Esophagus squamous epithelium (tissue), 5 donors: ENCODE measurements at places on chromosomes 11 and 22.

DNA sequence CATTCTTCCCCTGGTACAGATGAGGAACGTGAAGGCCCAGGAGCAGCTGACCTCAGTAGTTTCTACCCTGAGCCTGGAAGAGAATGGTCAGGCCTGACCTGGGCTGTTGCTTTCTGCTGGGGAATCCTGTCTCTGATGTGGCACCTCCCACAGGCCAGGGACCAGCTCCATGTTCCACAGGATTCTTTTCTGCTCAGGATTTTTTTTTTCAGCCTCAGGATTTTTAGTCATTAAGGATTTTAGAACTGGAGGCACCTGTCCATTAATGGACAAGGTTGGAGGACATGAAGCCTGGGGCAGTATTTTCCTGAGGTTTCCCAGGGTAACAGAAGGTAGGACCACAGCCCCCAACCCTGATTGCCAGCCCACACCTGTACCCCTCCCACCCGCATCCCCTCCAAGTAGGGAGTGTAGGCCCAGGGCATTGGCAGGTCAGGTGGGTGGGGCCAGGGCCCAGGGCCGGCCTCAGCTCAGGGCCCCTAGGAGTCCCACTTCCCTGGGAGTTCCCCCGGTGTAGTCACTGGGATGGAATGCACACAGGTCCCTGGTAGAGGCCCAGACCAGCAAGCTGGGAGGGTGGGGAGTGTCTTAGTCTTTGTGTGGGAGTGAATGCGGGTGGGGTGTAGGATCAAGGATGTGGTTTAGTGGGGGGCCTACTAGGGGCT is 16.1 kb downstream of the BIK start:
- no peak for DNase-seq
- H3K27me3 ChIP-seq, result no peaks in the 10 kb centered on the region
- peaks cover 12% of the 10 kb centered on the region for H3K36me3 ChIP-seq
- H3K4me3 ChIP-seq, result no peak overlapping the region
- H3K4me1 ChIP-seq, result peaks cover 24% of the 10 kb centered on the region

DNA sequence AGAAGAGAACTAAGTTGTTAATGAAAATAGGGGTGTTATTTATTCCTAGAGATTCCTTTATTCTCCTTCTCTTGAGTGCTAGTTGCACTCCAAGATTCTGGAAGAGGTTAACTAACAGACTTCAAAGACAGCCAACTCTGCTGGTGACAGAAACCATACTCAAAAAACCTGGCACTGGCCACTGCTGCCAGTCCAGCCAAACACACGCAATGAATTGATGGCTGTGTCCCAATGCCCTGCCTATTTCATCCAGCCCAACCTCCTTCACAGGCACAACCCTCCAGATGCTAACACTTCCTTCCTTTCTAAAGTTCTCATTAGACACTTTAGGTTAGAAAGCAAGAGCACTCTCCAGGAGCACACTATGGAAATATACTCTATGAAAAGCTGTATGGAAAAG is 150.8 kb upstream of the C11orf58 start:
- no peak overlapping the region for H3K4me3 ChIP-seq
- H3K4me1 ChIP-seq, result no peaks in the 10 kb centered on the region
- no peaks in the 10 kb centered on the region for H3K36me3 ChIP-seq
- H3K27ac ChIP-seq, result no peak overlapping the region
- DNase-seq, result no peak

DNA sequence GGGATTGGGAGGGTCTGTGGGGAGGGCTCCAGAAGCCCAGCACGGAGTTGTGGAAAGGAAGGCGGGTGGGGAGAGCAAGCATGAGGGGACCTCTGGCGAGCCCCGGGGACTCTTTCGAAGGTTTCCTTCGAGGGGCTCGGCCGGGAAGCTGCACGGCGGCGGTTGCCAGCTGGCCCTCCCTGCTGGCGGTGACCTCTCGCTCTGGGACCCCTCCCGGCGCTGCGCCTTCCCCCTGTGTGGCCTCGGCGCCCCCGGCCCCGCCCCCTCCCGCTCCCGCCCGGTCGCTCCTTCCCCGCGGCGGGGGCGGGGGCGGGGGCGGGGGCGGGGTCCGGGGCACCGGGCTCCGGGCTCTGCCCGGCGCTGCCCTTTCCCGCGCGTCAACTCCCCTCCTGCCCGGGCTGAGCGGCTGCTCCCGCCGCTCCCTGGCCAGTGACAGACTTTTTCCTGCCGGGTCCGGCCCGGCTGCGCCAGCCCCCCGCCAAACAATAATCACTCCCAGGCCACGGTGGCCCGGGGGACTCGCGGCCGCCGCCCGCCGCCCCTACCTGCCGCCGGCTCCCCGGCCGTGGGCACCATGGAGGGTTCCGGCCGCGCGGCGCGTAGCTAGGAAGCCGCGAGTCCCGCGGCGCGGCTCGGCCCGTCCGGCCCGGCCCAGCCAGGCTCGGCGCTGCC is 941 bp downstream of the CLCF1 start:
- H3K4me3 ChIP-seq, result peak overlapping the region; percentile 65
- peak overlapping the region; percentile 98 for H3K27ac ChIP-seq
- peaks cover 46% of the 10 kb centered on the region for H3K4me1 ChIP-seq
- H3K27me3 ChIP-seq, result no peaks in the 10 kb centered on the region

DNA sequence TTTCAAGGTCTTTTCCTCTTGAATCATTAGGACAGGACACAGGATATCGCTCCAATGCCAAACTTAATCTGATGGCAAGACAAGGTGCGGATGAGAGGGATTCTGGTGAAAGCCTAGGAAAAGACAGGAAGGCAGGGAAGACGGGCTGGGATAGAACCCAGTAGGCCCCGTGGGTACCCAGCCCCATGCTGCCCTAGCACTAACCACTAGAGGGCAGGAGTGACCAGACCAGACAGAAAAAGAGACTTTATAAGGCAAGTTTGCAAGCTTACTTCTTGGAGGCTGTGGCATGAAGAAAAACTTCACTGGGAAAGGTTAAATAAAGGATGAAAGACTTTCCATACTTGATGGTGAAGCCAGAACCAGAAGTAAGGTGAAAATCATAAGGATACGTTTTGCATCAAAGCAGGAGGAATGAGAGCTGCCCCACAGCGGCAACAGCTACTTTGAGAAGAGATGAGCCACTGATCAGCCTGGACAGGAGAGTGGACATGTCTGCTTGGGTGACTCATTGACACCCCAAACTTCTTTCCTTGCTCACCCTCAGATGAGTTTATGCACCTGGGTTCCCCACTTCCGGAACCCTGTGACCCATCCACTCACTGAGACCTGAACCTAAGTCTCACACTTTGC is 39.8 kb downstream of the SYN3 start:
- H3K36me3 ChIP-seq, result no peaks in the 10 kb centered on the region
- no peak overlapping the region for H3K4me3 ChIP-seq
- H3K27ac ChIP-seq, result no peak overlapping the region
- no peak for DNase-seq

- H3K4me3 ChIP-seq, result peak overlapping the region; percentile 6
- peaks cover 74% of the 10 kb centered on the region for H3K4me1 ChIP-seq
- no peak for DNase-seq
- H3K36me3 ChIP-seq, result no peaks in the 10 kb centered on the region
These were observed 3.9 kb downstream of the MAML2 start for GRCh38 chr11:96338910-96339705.

GRCh38 chr11:65879617-65880016 is at the start of gene CTSW:
Gene CTSW, plus strand, starts transcription at chr11:65879837. Its CDS starts 18 bp downstream, at chr11:65879855.
- H3K36me3 ChIP-seq, result peaks cover 8% of the 10 kb centered on the region
- no peak for DNase-seq
- H3K27ac ChIP-seq, result no peak within 1 kb of the TSS
- H3K27me3 ChIP-seq, result no peaks in the 10 kb centered on the region

- no peak overlapping the region for H3K4me3 ChIP-seq
- H3K27ac ChIP-seq, result no peak overlapping the region
- DNase-seq, result no peak
These were observed 195.8 kb downstream of the MAML2 start for GRCh38 chr11:96147186-96147585.

GRCh38 chr11:19810852-19811251 is 98.2 kb downstream of the NAV2 start:
- no peak for DNase-seq
- no peaks in the 10 kb centered on the region for H3K27me3 ChIP-seq
- H3K36me3 ChIP-seq, result no peaks in the 10 kb centered on the region
- H3K27ac ChIP-seq, result no peak overlapping the region
- H3K4me1 ChIP-seq, result no peaks in the 10 kb centered on the region

DNA sequence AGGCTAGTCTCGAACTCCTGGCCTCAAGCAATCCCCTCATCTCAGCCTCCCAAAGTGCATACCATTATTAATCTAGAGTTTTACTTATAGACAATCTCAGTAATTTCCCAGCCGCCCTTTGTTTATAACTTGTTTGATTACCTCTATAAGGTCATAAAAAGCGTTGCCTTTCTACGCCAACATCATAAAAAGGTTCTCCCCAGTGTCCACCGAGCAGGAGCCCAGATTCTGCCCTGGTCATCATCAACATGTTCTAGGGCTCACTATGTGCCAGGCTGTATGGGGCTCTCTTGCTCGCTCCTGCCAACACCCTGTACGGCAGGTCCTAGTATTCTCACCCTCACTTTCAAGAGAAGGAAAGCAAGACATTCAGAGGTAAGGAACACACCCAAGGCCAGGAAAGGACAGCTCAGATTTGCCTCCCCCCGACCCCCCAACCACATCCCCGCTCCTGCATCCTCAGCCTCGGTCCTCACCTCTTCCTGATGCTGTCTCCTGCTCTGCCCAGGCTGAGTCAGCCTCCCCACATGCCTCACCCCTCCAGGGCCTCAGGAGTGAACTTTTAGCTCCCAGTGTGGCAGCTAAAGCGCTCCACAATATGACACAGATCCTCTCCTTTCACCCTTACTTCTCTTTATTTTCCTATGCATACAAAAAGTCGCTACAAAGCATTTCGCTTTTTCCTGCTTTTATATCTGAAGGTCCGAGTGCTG is 14.3 kb downstream of the ARFGAP3 start:
- H3K36me3 ChIP-seq, result peaks cover 96% of the 10 kb centered on the region
- no peak overlapping the region for H3K27ac ChIP-seq
- no peaks in the 10 kb centered on the region for H3K4me1 ChIP-seq
- DNase-seq, result no peak
- no peak overlapping the region for H3K4me3 ChIP-seq

- H3K27ac ChIP-seq, result no peak overlapping the region
- H3K4me1 ChIP-seq, result peaks cover 75% of the 10 kb centered on the region
- DNase-seq, result no peak
- no peaks in the 10 kb centered on the region for H3K27me3 ChIP-seq
These were observed 2.5 kb downstream of the TBC1D22A start for GRCh38 chr22:46764779-46765485.

DNA sequence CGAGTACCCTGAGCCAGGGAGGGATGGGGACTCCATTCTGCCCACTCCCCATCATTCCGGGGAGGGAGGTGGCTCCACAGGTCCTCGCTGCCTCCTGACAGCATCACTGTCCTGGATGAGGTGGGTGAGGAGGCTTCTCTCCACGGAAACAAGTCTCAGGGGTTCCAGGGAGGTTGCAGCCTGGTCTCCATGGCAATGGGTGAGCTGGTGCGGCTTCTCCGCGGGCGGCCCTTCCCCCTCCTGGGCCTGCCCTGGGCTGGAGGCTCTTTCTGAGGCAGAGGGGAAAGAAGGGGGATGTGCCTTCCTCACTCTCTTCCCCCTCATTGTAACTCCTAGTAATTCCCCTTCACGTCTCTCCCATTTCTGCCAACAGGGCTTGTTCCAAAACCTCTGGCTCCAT is 37.1 kb upstream of the PARVG start:
- H3K27me3 ChIP-seq, result no peaks in the 10 kb centered on the region
- H3K36me3 ChIP-seq, result no peaks in the 10 kb centered on the region
- no peak overlapping the region for H3K4me3 ChIP-seq
- no peak for DNase-seq

GRCh38 chr11:2432628-2433071 is 11.7 kb downstream of the TRPM5 start:
- H3K27ac ChIP-seq, result no peak overlapping the region
- no peak for DNase-seq
- H3K27me3 ChIP-seq, result no peaks in the 10 kb centered on the region
- no peak overlapping the region for H3K4me3 ChIP-seq

DNA sequence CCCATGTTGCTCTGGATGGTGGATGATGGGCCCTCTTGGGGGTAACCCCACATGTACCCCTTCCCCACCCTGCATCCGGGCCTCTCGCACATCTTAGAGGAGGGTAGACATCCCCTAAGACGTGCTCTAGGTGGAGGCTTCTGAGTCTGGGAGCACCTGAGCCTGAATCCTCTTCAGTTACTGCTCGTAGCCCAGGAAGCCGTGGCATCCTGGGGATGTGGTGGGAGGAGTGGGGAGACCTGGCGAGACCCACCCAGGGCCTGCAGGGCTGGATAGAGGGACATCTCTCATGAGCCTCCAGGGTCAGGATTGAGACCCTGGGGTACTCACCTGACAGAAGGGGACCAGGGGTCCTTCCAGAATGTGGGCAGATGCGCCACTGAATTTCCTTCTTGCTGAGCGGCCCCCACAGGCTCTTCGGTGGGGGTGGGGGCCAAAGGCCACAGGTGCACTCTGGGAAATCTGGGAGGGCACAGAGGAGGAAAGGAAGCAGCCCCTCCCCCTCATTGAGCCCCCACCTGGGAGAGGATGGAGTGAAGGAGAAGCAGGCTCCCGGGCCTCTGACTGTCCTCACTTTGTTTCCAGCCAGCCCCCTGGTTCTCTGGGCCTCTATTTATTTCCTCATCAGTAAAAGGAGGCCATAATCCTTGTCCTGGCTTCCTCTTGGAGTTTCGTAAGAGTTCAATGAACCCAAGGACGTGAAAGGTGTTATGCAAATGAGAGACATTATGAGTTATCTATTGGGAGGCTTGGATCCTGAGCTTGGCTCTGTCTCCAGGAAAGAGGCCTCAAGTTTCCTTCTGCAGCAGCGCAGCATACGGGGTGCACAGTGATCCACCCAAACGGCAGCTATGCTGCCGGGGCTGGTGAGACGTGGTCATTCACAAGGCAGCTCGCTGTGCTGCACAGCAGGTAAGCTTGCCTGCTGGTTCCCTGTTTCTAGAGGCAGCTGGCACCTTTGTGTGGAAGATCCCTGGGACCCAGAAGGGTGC is 31.2 kb downstream of the KCNJ4 start:
- H3K36me3 ChIP-seq, result no peaks in the 10 kb centered on the region
- no peak overlapping the region for H3K4me3 ChIP-seq
- H3K27ac ChIP-seq, result no peak overlapping the region
- no peak for DNase-seq
- H3K27me3 ChIP-seq, result no peaks in the 10 kb centered on the region
- no peaks in the 10 kb centered on the region for H3K4me1 ChIP-seq

DNA sequence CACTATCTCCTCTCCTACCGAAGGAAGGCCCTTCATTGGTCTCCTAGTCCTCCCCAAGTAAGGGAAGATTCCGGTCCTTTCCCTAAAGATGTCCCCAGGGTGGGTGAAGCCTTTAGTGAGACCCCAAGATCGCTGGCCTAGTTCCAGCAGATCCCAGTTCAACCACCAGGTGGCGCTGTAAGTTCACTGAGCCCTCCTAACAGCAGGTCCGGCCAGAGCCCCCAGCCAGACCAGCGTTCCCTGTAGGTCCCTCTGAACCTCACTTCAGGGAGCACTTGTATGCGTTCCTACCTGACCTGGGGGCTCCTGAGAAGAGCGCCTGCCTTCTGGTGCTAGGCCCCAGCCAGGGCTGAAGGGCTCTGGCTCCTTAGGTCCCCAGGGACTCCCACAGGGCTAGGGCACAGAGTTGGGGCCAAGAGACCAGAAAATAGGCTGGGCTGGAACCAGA is 38.1 kb downstream of the LMO1 start:
- no peaks in the 10 kb centered on the region for H3K36me3 ChIP-seq
- no peak for DNase-seq
- H3K27me3 ChIP-seq, result no peaks in the 10 kb centered on the region
- H3K4me3 ChIP-seq, result no peak overlapping the region
- no peak overlapping the region for H3K27ac ChIP-seq
- H3K4me1 ChIP-seq, result peaks cover 51% of the 10 kb centered on the region

- peaks cover 46% of the 10 kb centered on the region for H3K4me1 ChIP-seq
- DNase-seq, result no peak
- H3K4me3 ChIP-seq, result peak overlapping the region; percentile 59
- peak overlapping the region; percentile 47 for H3K27ac ChIP-seq
- no peaks in the 10 kb centered on the region for H3K36me3 ChIP-seq
- no peaks in the 10 kb centered on the region for H3K27me3 ChIP-seq
These were observed 4.0 kb upstream of the WNT11 start for GRCh38 chr11:76209973-76210930.
